Chondrocyte (in vitro differentiated cells): ENCODE measurements at places on chromosomes 2 and 18. TPM values are rescaled to one million over a fixed set of nuclear protein-coding genes. Genes with fewer than 3 reads are reported as not detected.

DNA sequence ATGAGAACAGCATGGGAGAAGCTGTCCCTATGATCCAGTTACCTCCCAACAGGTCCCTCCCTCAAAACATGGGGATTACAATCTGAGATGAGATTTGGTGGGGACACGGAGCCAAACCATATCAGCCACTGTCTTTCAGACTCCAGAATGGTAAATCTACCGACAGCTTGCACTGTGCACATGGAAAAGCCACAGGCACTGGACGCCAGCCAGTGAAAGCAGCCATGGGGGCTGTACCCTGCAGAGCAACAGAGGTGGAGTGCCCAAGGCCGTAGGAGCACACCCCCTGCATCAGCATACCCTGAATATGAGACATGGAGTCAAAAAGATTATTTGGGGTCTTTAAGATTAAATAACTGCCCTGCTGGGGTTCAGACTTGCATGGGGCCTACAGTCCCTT, 218.4 kb downstream of the PDE1A start:
- no peak overlapping the region for H3K27ac ChIP-seq
- H3K36me3 ChIP-seq, result no peaks in the 10 kb centered on the region

DNA sequence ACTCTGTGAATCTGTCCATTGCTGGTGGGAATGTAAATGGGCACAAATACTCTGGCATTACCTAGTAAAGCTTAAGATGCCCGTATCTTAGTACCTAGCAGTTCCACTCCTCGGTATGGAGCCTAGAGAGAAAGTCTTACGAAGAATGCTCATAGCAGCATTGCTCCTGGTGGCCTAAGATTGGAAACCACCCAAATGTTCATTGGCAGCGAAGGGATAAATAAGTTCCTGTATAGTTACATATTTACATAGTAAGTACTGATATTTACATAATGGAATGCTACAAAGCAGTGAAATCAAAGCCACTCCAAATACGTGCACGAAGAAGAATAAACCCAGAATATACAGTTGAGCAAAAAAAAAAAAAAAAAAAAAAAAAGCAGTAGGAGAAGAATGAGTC, 46.7 kb upstream of the PDIA6 start:
- no peak for DNase-seq
- no peaks in the 10 kb centered on the region for H3K36me3 ChIP-seq
- no peaks in the 10 kb centered on the region for H3K4me1 ChIP-seq

GRCh38 chr2:7627583-7627982, 710.4 kb downstream of the RNF144A start:
- peaks cover 5% of the 10 kb centered on the region for H3K27me3 ChIP-seq
- no peaks in the 10 kb centered on the region for H3K4me1 ChIP-seq
- DNase-seq, result no peak
- H3K36me3 ChIP-seq, result no peaks in the 10 kb centered on the region

The LIMS1 gene
- 101 to 148 TPM (median 145 TPM) in 3 replicates for total RNA-seq

The RSAD2 gene
- 0.12 to 0.22 TPM in 2 of 3 replicates, not detected in the other for total RNA-seq
